DMS153 (cell line): ENCODE measurements at places on chromosomes 4 and X.

- no peak for DNase-seq
These were observed 444.2 kb upstream of the SLIT2 start for GRCh38 chr4:19807505-19807904.

GRCh38 chr4:125796138-125796537, 481.4 kb downstream of the FAT4 start:
- DNase-seq: peak; percentile 84

GRCh38 chr4:71441186-71442169, 102.7 kb downstream of the SLC4A4 start:
- DNase-seq: no peak

GRCh38 chr4:173318240-173318639, 15.9 kb downstream of the HMGB2 start:
- DNase-seq: no peak

DNA sequence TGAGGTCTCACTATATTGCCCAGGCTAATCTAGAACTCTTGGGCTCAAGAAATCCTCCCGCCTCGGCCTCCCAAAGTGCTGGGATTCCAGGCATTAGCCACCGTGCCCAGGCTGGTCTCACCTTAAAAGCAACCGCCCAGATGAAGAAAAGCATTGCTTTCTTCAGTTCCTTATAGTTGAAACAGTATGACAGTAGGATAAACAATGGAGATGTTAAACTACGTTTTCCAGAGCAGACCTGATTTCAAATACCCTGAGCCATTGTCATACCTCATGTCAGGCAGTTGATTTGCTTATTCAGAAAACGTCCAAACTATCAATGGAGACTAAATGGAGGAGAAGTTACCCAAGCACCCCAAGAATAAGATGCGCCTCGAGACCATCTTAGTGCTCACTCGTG, 26.3 kb upstream of the TMEM131L start:
- no peak for DNase-seq

DNA sequence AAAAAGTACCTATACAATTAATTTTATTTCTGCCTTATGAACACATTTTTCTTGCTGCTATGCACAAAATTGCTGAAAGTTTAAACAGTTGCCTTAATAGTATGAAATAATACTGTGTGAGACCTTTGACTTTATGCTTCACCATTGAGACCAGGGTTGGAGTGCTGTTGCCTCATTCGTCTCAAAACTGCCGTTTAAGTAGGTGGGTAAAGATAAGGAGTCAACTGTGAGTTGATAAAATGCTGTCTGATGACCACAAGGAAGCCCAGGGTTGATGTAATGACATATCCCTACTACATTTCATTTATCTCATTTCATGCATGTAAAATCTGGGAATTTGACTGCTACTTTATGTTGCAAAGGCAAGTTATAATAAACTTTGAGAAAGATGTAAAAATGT, 23.4 kb downstream of the STK26 start:
- no peak for DNase-seq

GRCh38 chrX:2500803-2501558, at the start of the genes DHRSX and ZBED1:
Gene DHRSX, minus strand, starts transcription at chrX:2500976. Its CDS starts 51 bp downstream, at chrX:2500925.
Gene ZBED1, minus strand, starts transcription at chrX:2500976. Its CDS starts 10,257 bp downstream, at chrX:2490719.
- no peak for DNase-seq

DNA sequence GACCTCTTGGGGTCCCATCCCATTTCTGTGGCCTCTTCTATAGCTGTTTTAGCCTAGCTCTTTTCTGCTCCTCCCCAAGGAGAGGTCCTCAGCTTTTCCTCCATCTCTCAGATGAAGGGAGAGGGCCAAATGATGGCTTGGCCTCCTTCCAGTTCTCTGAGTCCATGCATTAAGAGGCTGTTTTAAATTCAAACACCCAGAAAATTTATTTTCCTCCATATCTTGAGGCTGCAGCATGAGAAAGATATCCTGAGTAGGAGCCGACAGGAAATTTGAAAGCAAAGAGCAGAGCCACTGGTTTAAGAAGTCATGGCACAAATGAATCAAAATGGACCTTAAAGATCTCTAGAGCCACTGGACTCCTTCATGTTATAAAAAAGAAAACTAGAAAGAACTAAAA, 558.8 kb downstream of the MID1IP1 start:
- DNase-seq: no peak

- no peak for DNase-seq
These were observed 53.6 kb downstream of the NSG1 start for GRCh38 chr4:4440333-4441061.

DNA sequence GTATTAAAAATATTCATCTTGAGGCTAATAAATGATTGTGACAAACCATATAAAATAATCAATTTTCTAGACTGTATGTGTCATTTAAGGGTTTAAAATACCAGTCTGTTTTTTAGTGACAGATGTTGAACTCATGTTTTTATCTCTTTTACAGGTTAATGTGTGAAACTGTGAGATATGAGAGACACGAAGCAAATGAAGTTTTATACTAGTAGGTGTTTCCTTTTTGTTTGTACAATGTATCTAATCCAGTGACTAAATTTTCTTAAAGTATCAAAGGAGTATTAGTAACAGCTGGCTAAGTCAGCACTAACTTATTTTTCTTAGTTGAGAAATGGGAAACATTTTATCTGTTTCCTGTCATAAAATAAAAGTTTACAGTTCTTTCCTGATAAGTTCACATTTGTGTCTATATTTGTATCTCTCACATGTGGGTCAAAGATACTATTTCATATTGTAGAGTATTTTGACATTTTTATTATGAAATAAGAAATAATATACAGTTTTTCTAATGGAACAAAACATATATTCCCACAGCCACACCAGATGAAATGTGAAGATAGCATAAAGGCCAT, 90.3 kb downstream of the RAPGEF2 start:
- no peak for DNase-seq

DNA sequence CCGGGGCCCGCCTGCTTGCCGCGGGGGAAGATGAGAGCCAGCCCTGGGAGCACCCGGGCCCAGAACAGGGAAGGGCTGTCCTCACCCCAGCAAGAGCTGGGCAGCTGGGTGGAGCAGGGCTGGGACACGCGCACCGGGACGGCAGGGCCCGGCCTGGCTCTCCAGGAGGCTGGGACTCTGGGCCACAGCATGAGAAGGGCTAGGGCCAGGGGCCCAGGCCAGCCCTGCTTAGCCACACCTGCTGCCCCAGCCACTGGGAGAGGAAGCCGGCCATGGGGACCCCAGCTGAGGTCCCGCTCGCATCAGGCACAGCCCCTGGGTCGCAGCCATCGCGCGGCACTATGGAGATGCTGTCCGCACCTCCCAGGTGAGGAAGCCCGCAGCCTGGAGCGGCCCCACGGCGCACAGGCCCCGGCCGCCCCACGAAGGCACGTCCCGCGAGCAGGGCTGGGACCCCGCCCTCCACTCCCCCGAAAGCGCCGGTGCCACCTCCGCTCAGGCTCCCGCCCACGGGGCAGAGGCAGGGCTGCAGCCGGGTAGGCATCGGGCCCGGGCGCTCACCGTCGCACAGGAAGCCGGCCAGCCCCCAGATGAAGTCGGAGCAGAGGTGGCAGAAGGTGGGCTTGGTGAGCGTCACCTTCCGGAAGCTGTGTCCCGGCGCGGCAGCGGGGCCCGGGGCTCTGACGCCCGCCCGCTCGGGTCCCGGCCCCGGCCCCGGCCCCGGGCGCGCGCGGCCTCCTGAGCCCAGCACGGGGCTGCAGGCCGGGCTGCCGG, 531 bp downstream of the DGKQ start:
- DNase-seq: no peak

DNA sequence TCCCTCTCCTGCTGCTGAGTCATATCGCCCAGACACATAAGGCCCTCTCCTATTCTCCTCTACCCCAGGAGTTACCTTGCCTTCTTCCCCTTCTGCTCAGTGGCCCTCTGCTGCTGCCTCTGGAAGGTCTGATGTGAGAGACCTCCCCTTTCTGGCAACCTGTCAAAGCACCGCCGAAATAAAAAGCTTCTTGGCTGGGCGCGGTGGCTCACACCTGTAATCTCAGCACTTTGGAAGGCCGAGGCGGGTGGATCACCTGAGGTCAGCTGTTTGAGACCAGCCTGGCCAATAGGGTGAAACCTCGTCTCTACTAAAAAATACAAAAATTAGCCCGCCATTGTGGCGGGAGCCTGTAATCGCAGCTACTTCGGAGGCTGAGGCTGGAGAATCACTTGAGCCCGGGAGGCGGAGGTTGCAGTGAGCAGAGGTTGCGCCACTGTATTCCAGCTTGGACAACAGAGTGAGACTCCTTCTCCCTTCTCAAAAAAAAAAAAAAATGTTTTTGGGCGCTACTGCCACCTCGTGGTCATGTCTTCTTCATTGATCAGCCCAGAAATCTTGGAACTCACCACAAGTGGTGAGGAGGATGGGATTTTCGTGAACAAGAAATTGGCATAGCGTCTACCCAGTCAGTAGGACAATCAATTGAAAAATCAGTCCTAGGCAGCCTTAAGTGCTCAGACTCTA, 8.6 kb upstream of the ZXDA start:
- DNase-seq: no peak

GRCh38 chr4:101475246-101475645, 127.9 kb upstream of the PPP3CA start:
- DNase-seq: no peak

- peak; percentile 83 for DNase-seq
These were observed 55.9 kb downstream of the MID1 start for GRCh38 chrX:10564484-10564883.

- DNase-seq: no peak
These were observed 82.3 kb upstream of the ADRA2C start for GRCh38 chr4:3683744-3684421.

- peak; percentile 73 for DNase-seq
These were observed 143.2 kb downstream of the KIT start for GRCh38 chr4:54800831-54801530.

- no peak for DNase-seq
These were observed 34.0 kb upstream of the MAGEB2 start for GRCh38 chrX:30181353-30181752.

DNA sequence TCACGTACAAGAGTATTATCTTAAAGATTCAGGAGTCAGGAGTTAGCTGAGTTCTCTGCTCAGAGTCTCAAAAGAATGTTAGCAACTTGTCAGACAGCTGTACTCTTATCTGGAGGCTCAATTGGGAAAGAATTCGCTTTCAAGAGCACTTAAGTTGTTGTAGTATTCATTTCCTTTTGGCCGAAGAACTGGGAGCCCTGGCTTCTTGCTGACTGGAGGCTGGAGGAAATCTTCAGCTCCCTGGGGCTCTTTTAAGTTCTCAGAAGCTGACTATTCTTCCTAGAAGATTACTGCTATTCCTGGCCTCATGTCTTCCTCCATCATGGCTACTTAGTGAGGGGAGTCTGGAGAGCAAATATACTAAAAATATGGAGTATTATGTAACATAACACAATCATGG, 587.2 kb downstream of the EPHA5 start:
- no peak for DNase-seq

GRCh38 chrX:100750883-100751282, 19.0 kb upstream of the SYTL4 start:
- DNase-seq: no peak

DNA sequence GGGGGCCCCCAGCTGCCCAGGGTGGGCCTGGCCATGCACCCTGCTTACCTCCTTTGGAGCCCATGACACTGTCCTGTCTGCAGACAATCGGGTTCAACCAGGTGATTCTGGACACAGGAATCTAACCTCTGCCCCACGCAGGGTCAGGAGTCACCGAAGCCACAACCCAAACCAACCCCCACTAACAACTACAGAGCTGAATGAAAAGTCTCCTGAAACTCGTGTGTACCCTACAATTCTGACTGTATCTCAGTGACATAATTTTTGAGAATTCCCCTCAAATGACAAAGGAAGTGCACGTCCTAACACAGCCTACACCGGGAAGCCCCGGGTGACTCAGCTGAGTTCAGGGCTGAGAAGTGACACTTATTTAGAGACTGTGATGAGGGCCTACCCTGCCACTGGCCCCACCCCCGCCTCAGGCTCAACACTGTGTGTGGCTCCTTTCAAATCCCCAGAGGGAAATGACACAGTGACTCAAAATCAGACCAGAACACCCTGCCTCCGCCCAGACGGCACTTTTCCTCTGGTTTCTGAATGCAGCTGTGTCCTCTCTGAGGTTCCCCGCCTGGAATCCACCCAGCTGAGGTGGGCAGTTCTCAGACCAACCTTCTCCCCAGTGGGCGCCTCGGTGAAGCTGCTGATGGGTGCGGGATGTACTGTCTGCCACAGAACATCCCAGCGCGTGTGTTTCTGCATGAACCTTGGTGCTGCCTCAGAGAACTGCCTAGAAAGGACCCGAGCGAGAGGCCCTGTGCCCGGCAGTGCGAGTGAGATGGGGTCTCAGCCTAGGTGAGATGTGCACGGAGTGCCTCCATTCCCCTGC, 9.9 kb downstream of the TNIP2 start:
- no peak for DNase-seq

DNA sequence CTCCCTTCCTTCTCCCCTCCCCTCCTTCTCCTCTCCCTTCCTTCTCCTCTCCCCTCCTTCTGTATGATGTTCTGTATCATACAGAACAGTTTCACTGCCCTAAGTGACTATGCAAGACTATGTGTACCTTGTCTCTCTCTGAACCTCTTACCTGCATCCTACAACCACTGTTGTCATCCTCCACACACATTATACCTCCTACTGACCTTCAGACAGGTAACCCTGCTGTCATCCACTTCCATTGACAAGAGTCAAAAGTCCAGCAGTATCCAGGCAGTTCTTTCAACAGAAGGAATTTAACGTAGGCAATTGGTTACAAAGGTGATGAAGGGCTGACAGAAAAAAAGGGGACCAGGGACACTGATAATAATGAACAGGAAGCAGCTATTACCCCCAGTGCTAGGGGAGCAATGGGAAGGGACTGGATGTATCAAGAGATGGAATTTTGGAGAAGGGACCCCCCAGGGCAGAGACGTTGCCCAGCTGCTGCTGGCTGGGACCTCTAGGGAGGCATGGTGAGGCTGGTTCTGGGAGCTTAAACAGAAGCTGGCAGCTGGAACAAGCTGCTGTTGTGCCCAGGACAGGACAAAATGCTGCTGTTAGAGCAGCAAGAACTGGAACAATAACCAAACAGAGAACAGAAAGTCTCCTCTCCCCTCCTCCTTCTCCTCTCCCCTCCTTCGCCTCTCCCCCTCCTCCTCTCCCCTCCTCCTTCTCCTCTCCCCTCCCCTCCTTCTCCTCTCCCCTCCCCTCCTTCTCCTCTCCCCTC, 84.7 kb downstream of the DCTD start:
- no peak for DNase-seq

GRCh38 chr4:11421116-11421515, 7.6 kb downstream of the HS3ST1 start:
- no peak for DNase-seq

GRCh38 chr4:23888421-23889319, 1.2 kb downstream of the PPARGC1A start:
- no peak for DNase-seq

DNA sequence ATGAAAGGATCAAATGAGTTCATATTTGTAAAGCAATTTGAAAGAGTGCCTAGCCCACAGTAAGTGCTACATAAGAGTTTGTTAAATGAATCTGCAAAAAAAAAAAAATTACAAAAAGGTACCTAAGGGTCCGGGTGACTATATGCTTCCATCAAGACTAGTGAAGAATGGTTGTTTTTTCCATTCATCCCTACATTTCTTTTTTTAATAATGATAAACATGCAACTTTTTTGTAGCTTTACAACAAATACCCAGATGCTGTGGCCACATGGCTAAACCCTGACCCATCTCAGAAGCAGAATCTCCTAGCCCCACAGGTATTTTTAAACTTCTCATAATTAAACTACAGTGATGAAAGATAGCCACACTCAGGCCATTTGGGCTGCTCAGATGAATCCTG, 4.3 kb downstream of the SPP1 start:
- DNase-seq: no peak
